ENCODE measurements at places on chromosomes 11 and 22. TPM values are rescaled to one million over a fixed set of nuclear protein-coding genes. Genes with fewer than 3 reads are reported as not detected.

Gene WT1
- not detected for total RNA-seq

Gene LINC01488
- not detected for total RNA-seq

Gene OR51B5
- not detected for total RNA-seq

Gene FAM181B
- total RNA-seq: 0.11 TPM

Gene CCDC116
- total RNA-seq: 0.20 TPM

Gene SCN4B
- total RNA-seq: not detected

Gene PHLDA2
- total RNA-seq: 1.3 TPM

Gene CEP57
- 43.5 TPM for total RNA-seq

Gene LARGE2
- total RNA-seq: 2.7 TPM

Gene MOV10L1
- total RNA-seq: not detected

Gene MFRP
- total RNA-seq: not detected
